Activated CD4-positive, alpha-beta T cell treated with anti-CD3 and anti-CD28 coated beads, Interleukin-2, amount 50 U/mL, for 48 hours (primary cell): ENCODE measurements at places on chromosomes 3 and 15.

DNA sequence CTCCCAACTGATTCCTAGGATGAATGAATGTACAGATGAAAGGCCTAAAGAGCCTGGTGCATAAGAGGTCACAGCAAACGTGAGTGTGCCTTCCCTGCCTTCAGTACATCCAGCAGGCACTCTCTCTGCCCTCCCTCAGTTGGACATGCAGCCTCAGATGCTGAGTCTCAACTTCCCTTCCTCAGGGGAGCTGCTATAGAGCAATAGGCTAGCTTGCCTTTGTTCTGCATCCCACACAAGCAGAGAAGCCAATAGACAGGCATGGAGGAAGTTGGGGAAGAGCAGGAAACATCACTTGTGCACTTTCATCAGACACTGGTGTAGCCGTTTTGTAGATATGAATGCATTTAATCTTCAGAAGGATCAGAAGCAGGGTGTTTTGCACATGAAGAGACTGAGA is 147.5 kb upstream of the THBS1 start:
- no peak for DNase-seq

GRCh38 chr3:128698211-128699047 is 27.6 kb upstream of the RAB7A start:
- peak; percentile 24 for DNase-seq

DNA sequence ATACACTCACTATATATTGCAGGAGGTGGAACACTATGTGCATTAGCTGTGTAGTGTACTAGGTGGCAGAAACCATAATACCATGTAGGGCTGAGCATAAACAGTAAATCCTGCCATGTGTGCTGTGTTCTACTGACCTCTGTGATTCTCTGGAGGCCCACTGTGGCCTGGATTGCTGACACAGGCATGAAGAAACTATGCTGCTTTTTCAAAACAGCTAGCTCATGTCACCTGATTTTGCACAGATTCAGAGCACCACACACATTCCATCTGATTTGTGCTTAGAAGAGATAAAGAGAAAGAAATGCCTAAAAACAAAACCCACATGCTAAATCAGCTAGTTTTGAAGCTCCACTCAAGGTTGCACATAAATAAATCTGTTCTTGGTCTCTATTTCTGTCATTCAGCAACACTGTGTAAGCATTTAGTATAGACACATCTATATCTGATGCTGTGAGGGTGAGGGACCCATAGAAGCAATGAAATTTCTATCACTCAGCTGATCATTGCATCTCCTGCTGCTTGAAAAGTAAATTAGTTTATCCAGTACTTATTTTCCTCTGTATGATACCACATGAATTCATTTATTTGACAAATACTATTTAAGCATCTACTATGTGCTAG is 1007.7 kb upstream of the SEMA6D start:
- DNase-seq = no peak

DNA sequence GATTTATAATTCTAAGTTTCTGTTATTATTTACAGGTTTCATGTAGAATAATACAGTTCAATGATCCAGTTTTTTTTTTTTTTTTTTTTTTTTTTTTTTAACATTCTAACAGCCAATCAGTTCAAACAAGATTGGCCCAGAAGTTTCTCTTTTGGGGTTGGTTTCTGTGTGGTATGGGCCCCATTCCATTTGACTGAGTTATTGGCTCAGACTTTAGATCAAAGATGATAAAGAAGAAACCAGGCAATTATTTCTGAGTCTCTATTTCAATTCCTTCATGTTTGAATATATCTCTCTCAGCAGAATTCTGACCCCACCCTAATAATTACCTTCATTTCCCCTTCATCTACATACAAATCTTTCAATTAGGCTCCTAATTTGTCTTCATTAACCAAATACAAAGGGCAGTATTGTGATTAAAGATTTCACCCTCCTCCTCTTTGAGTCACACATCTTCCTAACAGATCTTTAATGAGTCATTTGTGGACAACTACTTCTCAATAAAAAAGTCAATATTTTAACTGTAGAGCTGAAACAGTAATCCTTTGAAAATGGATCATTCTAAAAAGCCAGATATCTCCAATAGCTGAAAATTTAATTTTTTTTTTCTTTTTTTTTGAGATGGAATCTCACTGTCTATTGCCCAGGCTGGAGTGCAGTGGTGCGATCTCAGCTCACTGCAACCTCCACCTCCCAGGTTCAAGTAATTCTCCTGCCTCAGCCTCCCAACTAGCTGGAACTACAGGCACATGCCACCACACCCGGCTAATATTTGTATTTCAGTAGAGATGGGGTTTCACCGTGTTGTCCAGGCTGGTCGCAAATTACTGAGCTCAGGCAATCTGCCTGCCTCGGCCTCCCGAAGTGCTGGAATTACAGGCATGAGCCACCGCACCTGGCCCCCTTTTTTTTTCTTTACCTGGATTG is 878.8 kb downstream of the NAALADL2 start:
- no peak for DNase-seq

- peak; percentile 56 for DNase-seq
Measured at GRCh38 chr15:69679623-69680228, 227.1 kb downstream of the RPLP1 start.
